ENCODE measurements at places on chromosomes 6 and 20.

DNA sequence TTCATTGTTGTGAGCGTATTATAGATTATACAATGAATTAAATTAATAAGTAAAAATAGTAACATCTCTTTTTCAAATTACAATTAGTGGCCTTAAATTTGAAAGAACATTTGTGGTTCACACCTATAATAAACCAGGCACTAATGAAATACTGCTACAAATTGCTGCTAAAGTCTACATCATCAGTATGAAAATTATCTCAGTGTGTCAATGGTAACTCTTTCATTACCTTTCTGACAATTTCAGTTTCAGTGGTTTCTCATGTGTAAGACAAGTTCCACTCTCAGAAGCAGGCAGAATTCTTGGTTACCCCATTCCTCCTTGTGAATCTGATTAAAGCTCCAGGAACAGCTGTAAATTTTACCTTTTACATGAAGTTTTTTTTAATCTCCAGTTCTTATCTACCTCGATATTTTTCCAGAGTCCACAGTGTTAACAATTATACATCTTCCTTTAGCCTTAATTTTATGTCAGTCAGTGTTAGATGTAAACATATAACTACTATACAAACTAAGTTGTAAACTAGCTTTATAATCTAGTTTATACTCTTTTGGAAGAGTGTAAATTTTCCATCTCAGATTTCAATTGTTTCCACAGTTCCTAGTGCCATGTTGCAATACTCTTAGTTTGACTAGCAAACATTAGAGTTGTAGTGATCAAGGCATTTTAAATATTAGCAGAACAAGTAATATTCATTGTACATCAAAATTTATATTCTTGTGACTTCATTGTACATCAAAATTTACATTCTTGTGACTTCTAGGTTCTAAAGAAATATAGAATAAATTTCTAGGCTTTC lies 1038.4 kb downstream of the EPHA7 start:
- DNase-seq = no peak

DNA sequence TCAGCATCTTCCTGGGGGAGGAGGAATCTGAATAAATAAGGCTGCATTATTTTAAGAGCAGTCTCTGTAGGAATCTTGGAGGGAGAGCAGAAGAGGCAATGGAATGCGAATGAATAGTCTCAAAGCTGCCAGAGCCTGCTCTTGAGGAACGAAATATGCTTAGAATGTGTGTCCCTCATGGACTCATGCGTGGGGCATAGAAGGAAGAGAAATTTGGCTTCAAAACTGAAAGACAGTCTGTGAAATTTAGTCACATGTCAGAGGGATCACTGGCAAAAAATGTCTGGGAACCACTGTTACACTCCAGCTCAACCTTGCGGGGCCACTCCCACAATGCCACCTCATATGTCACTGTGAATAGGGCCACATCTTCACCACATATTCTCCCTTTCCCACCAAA lies 95.5 kb downstream of the GJA10 start:
- no peak for DNase-seq

GRCh38 chr20:62499758-62500236 lies 24.0 kb upstream of the GATA5 start:
- no peak for DNase-seq

DNA sequence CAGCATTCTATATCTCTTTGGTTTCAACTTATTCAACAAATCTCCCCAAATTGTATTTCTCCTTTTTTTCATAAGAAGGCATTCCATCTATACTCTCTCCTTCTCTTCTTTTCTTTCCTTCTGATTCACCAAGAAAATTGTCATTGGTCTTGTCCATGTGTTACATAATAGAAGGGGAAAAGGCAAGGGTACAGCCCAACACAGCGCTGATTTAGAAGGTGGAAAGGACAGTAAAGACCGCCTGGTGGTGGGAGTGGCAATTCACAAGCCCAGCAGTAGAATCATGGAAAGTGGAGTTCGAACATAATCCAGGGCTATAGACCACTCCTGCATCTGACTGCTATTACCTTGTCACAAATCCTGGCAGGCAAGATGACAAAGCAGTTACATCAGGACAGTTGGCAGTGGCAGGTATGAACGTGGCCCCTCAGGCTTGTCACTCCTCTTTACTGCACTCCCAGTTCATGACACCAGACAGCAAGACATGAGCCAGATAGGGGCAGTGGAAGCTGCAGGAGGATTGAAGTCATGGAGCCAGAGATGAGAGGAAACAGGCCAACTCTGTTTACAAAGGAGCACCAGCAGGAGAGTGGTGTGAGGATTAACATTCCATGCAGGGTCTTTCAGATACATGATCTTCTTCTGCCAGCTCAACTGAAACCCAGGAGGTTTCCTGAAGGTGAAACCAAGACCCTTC lies 2.1 kb upstream of the TNFAIP3 start:
- no peak for DNase-seq

GRCh38 chr20:32764005-32764960 lies 2.1 kb downstream of the DNMT3B start:
- DNase-seq = no peak

- DNase-seq = no peak
Measured at GRCh38 chr20:52275181-52275691, 83.7 kb upstream of the ZFP64 start.

DNA sequence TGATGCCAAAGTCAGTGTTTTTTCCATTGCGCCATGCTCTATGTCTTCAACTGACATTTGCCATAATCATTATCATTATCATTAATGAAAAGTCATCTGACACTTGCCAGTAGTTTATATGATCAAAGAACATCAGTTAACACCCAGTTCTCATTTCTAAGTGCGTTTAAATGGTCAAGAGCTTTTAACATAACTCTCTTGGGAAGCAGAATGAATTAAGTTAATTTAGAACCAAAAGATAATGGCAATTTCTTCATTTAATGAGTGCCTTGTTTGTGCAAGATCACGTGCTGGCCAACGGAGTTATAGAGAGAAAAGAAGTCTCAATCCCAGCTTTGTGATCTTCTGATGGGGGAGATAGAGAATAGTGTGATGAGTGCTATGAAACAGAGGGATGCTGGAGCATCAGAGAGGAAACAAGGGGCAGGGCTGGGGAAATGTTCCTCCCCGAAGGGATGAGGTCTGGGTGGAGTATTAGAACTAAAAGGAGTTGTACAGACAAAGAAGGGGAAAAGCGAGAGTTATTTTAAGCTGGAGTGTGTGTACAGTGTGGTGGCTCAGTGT lies 20.3 kb downstream of the ANKS1A start:
- DNase-seq = no peak

DNA sequence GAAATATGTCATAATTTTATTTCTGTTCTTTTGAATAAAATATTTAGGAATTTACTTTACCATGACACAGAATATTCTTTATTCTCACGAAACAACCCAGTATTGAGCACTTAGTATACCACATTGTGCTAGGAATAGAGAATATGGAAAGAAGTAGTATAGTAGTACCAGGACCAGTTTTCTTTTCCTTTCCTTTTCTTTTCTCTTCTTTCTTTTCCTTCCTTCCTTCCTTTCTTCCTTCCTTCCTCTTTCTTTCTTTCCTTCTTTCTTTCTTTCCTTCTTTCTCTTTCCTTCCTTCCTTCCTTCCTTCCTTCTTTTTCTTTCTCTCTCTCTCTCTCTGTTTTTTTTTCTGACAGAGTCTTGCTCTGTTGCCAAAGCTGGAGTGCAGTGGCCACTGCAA lies 7.5 kb upstream of the PLCB4 start:
- no peak for DNase-seq

Data from activated CD8-positive, alpha-beta memory T cell treated with anti-CD3 and anti-CD28 coated beads, Interleukin-2, amount 50 U/mL, for 4 hours (primary cell).